ENCODE measurements at places on chromosomes 3 and 15.

DNA sequence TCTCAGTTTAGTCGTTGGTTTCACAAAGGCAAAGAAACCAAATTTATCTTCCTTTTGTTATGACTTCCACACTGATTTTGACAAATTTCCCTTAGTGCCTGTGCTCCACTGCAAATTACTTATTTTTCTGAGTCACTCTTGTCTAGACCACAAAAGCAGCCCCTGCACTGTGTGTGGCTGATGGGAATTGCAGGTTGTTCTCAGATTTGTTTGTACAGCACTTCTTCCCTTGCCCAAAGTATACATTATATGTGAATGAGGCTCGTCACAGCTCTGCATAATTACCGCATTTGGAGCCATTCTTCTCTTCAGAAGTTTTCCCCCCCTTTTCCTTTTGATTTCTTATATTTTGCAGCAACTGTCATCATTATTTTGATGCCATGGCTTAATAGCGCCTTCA is 354.2 kb upstream of the IL12A start:
- DNase-seq: no peak

GRCh38 chr3:113057117-113057516 is 66.3 kb downstream of the GTPBP8 start:
- no peak for DNase-seq

- no peak for DNase-seq
Measured at GRCh38 chr3:61855211-61855610, 293.8 kb downstream of the PTPRG start.

GRCh38 chr3:35502699-35503098 is 136.6 kb upstream of the ARPP21 start:
- no peak for DNase-seq

DNA sequence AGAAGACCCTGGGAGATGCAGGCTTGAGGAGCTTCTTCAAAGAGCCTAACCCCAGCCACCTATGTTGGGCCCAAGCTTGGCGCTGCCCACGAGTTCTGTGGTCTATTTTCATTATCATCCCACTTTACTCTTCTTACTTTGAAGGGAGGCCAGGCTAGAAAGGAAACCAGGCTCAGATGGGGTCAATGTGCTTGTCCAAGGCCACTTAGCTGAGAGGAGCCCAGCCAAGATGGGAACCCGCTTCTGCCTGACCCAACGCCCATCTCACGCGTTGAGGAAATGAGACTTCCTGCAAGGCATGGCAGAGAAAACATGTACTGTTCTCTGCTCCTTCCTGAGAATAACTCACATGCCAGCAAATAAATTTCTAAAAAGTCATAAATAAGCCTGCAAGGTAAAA is 486.3 kb upstream of the PROK2 start:
- no peak for DNase-seq

DNA sequence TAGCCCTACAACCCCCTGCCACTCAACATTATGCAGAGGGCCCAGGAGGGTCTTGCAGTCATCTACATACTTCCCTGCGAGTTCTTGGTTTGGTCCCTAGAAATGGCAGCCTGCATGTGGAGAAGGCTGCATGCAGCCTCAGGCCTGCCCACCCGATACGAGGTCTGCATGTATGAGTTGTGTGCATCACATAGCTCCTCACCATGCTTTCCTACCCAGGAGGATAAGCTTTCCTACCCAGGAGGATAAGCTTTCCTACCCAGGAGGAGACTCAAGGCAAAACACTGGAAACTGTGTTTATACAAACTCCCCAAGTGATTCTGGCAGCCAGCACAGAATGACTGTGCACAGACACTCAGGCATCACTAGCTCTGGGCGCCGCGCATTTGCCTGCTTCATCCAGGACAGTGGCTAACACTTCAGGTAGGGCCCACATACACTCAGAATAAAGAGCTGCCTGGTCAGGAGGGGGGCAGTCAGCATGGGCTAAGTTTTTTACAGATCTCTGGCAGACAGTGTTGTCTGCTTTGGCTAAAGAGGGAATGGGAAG is 187.7 kb downstream of the THSD4 start:
- DNase-seq: no peak

GRCh38 chr15:65804252-65804931 is 12.3 kb upstream of the DENND4A start:
- no peak for DNase-seq

DNA sequence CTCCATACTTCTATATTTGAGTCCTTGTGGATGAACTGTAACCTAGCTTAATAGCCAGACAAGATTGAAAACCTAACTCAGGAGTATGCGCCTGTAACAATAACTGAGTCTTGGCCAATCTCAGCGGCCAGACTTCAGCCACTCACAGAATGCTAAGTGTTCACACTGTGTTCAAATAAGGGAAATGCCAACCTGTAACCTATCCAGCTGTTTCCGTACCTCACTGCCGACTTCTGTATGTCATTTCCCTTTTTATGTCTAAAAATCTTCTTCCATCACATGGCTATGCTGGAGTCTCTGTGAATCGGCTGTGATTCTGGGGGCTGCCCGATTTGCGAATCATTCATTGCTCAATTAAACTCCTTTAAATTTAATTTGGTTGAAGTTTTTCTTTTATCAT is 169.2 kb downstream of the NFKBIZ start:
- no peak for DNase-seq

GRCh38 chr3:81336470-81336869 is 425.0 kb downstream of the GBE1 start:
- DNase-seq: no peak

- DNase-seq: no peak
Measured at GRCh38 chr15:53038655-53038941, 248.5 kb upstream of the ONECUT1 start.

- DNase-seq: no peak
Measured at GRCh38 chr15:38695249-38696108, 130.9 kb upstream of the RASGRP1 start.

DNA sequence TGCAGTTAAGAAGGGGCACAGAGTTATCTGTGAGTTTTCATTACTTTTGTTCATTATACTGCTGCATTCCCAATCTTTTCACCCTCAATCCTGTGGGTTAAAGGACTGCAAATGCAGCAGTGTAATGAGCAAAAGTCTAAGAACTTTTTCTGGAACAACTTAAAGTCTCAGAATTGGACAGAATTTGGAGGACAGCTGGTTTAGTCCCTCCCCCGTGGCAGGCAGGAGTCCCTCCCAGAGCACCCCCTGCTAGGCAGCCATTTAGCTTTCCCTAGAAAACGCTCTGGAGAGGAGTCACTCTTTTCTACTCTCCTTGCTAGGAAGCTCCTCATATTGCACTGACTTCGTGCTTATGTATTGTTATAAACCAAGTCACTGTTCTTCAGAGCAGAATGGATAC is 156.3 kb upstream of the UBE2E1 start:
- no peak for DNase-seq

GRCh38 chr15:79676621-79677020 is 220.2 kb downstream of the MTHFS start:
- DNase-seq: no peak

DNA sequence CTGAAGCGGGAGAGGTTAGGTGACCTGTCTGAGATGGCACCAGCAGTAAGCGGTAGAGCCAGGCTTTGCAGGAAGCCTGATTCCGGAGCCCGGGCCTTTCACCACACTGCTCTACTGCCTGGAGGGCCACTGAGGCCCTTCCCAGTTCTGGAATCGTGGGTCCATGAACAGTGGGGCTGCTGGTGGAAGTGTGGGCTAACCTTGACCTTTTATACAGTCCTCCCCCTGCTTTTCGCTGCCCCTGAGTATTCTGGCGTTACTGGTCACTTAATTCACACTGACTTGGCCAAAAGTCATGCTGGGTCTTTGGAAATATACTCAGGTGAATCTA is 2.6 kb upstream of the ABTB1 start:
- DNase-seq: no peak

GRCh38 chr3:157199841-157200240 is 39.9 kb upstream of the CCNL1 start:
- no peak for DNase-seq

DNA sequence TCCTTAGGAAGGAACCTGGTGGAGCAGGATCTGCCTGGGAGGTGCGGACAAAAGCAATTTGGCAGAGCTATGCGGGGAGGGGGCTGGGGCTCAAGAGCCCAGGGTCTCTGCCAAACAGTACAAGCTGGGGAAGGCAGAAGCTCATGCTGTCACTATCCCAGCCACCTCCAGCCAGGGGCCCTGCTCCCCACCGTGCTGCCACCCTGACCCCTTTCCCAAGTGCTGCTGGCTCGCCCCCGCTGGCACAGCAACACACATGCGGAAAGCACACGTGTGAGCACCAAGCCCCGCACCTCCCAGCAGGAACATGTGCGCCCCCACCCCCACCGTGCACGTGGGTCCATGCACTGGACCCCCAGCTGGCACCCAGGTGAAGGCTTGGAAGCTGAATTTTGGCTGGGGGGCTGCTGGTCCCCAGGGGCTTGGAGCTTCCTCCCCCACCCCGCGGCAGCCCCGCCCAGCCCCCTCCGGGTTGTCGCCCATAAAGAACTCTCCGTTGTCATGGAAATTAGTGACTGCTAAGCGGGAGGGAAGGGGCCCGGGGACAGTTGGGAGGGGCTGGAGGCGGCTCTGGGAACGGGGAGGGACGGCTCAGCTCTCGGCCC is 742 bp downstream of the CAMKV start:
- DNase-seq: no peak

DNA sequence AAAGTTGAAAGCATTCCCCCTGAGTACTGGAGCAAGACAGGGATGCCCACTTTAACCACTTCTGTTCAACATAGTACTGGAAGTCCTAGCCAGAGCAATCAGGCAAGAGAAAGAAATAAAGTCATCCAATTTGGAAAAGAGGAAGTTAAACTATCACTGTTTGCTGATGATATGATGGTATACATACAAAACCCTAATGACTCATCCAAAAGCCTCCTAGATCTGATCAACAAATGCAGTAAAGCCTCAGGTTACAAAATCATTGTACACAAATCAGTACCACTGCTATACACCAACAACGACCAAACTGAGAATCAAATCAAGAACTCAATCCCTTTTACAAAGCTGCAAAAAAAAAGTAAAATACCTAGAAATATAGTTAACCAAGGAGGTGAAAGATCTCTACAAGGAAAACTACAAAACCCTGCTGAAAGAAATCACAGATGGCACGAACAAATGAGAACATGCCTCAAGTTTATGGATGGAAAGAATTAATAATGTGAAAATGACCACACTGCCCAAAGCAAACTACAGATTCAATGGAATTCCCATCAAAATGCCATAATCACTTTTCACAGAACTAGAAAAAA is 40.3 kb downstream of the RPL39L start:
- DNase-seq: no peak

DNA sequence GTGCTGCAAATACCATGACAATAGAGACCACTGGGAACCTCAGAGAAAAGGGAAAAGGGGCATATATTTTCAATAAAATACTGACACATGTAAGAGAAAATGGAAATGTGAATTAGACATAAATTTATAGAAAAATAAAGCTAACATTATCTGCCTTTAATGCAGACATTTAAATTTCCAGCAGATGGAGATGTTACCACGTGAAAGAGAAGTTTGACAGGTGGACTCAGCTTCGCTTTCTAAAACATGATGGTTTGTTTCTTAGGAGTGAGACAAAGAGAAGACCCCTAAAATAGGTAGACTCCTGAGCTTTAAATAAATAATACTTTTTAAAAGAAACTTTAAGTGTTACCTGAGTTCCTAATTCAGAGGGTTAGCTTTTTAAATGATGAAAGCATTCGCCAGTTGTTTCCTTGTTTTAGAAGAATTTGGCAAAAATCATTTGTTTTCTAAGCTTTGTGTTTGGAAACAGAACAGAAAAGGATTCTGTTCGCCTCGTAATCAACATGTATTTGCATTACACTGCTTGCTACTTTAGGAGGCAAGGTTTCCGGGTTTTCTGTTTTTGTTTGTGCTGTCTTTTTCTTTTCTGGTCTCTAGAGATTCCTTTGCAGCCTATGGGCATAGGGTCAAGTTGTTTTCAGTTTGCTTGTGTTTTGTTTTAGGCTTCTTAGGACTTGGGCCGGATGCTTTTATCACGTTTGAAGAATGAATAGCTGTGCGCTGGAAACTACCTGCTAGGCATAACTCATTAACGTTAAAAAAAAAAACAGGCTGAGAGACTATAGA is 271.4 kb downstream of the THSD4 start:
- DNase-seq: no peak

DNA sequence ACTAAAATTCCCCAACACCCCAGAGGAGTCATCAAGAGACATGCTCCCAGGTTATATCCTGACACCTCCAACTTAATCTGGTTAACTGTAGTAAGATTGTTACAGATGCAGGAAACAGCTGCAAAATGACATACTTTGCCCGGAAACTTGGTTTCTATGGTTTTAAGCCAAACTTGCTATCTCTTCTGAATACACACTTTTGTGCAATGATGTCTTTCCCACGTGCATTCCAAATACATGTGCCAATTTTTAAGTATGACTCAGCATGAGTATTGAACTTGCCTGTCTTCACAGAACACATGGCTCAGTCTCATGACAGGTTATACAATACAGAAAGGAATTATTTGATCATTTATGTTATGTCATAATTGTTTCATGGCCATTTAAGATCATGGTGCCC is 207.0 kb upstream of the DCBLD2 start:
- peak; percentile 99 for DNase-seq

GRCh38 chr15:90482124-90483011 is 47.4 kb upstream of the CRTC3 start:
- DNase-seq: no peak

GRCh38 chr3:10722911-10723310 is 93.1 kb upstream of the SLC6A11 start:
- DNase-seq: no peak

- no peak for DNase-seq
Measured at GRCh38 chr15:73021139-73021621, 31.1 kb upstream of the NEO1 start.

DNA sequence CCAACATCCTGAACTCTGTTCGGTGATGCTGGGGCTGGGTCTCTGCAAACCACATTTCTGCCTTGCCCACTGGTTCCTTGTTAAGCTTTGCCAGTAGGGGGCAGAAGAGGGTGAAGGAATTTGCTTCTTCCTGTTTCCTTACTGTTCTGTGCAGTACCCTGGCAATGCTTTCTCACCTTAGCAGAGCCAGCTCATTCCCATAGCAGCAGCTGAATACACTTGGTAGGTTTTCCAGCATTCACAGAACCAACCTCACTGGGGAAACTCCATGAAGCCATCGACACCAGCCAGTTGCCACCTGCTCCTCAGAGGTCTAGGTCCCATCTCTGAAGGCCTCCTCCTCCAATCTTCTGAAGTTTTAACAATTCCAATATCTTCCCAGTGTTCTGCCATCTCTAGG is 308.4 kb downstream of the PDCD6IP start:
- DNase-seq: no peak

DNA sequence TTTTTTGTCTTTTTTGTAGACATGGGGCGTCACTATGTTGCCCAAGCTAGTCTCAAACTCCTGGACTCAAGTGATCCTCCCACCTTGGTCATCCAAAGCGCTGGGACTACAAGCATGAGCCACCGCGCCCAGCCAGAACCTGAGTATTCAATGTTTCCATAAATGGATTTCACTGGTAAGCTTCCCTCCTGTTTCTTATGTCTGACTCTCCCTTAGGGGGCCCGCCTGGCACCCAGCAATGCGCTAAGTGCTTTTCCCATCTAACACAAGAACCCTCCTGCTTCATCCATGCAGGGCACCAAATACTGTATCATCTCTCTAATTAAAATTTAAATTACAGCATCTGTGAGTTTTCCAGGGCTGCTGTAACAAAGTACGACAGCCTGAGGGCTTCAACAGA is 44.9 kb downstream of the KLF15 start:
- no peak for DNase-seq
